ENCODE measurements at places on chromosomes 4 and X.

GRCh38 chr4:39510348-39510929 lies 16.8 kb downstream of the UGDH start:
- no peak for DNase-seq

- no peak for DNase-seq
These were observed 1.5 kb downstream of the MND1 start for GRCh38 chr4:153346031-153346430.

- DNase-seq = peak; percentile 91
These were observed 36.9 kb upstream of the FAT1 start for GRCh38 chr4:186760576-186760975.

DNA sequence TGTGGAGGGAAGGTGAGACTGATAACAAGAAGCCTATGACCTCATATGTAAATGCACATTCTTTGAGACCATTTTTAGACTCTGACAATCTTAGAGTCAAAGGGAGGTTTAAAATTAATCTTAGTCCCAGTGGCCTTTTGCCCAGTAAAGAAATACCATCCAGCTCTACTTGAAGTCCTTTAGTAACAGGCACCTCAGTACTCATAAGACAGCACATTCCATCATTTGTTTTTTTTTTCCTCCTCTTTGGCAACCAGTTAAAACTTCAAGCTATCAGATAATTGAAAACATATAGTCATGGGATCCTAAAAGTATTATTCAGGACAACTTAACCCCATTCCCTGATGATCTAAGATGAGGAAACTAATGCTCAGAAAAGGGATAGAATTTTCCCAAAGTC lies 4.6 kb downstream of the EDA2R start:
- DNase-seq = peak; percentile 50

DNA sequence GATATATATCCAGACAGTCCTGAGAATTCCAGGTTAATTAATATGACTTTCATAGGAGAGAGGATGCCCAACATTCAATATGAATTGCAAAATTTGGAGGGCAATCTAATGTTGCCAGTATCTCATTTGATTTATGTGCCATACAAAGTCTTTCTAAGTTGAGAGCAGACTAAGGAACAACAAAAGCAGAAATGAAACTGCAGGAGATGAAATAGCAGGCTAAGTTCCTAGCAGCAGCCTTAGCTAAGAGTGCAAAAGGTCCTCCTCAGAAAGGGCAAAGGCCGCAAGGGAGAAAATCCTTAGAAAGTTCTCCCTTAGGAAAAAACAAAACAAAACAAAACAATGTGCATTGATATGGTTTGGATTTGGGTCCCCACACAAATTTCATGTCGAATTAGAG lies 602.9 kb upstream of the HTR2C start:
- DNase-seq = no peak
